ENCODE measurements at places on chromosomes 2 and 18. TPM values are rescaled to one million over a fixed set of nuclear protein-coding genes. Genes with fewer than 3 reads are reported as not detected.

GRCh38 chr18:70641156-70641775 lies 352.4 kb downstream of the SOCS6 start:
- DNase-seq, result no peak

The ANKRD62 gene
- polyA plus RNA-seq, result 0.07 TPM

GRCh38 chr2:156279446-156280150 lies 52.9 kb downstream of the NR4A2 start:
- DNase-seq, result no peak

- no peak for DNase-seq
Observed at GRCh38 chr2:27133195-27133875, 1.1 kb downstream of the PREB start.

DNA sequence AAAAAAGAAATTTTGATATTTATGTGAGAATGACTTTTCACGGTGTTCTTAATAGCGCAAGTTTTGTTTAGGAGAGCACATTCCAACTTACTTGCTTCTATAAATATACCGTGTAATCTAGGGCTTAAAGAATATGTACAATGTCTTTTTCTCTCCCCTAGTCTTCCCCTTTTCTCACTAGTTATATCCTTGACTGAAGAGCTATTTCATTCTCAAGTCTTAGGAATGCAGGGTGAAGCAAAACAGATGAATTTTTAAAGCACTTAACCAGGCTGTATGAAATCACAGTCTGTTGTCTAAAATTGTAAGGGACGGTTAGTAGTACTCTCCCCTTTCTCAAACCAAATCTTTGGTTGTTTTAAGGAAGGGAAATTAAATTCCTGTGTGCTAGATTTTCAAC lies 29.6 kb upstream of the SLC30A6 start:
- no peak for DNase-seq

GRCh38 chr2:239013678-239013976 lies 165.7 kb downstream of the TWIST2 start:
- DNase-seq, result no peak

The SPHKAP gene
- 4.5 TPM for polyA plus RNA-seq

DNA sequence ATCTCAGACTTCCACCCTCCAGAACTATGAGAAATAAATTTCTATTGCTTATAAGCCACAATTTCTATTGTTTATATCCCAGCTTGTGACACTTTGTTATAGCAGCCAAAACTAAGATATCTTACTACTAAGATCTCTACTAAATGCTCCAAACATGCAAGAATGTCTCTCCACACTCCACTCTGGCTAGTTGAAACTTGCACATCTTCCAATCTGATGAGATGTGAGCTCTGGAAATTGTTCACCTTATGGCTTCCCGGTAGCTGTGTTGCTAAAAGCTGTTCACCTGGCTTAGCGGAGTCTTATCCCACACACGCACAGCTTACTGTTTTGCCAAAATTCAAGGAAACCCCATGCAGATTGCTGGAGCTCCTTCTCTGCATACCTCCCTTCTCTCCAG lies 43.9 kb downstream of the PKDCC start:
- no peak for DNase-seq

DNA sequence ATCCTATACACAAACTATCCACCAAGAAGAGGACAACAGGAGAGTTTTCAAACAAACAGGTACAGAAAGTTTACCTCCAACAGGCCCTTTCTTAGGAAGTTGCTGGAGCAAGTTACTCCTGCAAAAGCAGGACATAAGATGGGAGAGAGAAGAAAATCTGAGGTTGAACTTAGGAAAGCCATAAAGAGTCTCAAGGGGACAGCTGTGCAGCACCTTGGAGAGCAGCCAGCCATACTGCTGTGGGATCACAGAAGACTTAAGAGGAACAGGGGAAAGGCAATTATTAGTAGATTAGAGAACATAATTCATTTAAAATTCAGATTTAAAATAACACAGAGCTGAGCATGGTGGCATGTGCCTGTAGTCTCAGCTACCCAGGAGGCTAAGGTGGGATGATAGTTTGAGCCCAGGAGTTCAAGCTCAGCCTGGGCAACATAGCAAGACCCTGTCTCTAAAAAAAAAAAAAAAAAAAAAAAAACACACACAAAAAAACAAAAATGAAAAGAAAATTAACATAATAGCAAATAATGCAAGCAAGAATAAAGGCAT lies 148.1 kb upstream of the SIX3 start:
- DNase-seq, result peak; percentile 65

DNA sequence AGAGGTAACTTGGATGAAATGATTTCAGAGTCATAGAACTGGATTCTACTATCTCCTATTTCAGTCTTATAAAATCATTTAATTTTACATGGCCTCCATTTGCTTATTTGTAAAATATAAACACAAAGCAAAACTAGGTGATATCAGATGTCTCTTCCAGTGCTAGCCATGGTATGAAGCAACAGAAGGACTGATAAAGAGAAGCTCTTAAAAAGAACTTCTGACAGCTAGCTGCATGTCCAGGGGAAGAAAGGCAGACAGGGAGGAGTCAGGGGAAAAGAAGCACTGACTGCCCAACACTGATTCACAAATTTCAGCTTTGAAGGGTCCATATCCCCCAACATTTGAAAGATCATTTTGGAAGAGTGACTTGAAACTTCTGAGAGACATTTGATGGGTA lies 6.4 kb downstream of the SLC8A1 start:
- DNase-seq, result no peak

The AP1S3 gene
- 11.1 TPM for polyA plus RNA-seq

- no peak for DNase-seq
Observed at GRCh38 chr2:120930864-120931263, 195.2 kb downstream of the GLI2 start.

The POLR1B gene
- polyA plus RNA-seq, result 21.0 TPM

- DNase-seq, result no peak
Observed at GRCh38 chr18:56089612-56090258, 501.7 kb upstream of the TCF4 start.

- DNase-seq, result no peak
Observed at GRCh38 chr18:73617981-73618380, 529.7 kb downstream of the FBXO15 start.

GRCh38 chr2:10119027-10119325 lies 3.6 kb upstream of the RRM2 start:
- no peak for DNase-seq

The FSHR gene
- polyA plus RNA-seq, result not detected

The NTSR2 gene
- polyA plus RNA-seq, result not detected

- no peak for DNase-seq
Observed at GRCh38 chr2:188430705-188431104, 139.0 kb downstream of the GULP1 start.

GRCh38 chr2:58967736-58968135 lies 726.6 kb upstream of the FANCL start:
- DNase-seq, result no peak
